Cardiac muscle cell (in vitro differentiated cells and primary cell): ENCODE measurements at places on chromosomes 4 and X. TPM values are rescaled to one million over a fixed set of nuclear protein-coding genes. Genes with fewer than 3 reads are reported as not detected.
A peak's percentile ranks its signal among the peaks of the same experiment; 100 is the strongest.

DNA sequence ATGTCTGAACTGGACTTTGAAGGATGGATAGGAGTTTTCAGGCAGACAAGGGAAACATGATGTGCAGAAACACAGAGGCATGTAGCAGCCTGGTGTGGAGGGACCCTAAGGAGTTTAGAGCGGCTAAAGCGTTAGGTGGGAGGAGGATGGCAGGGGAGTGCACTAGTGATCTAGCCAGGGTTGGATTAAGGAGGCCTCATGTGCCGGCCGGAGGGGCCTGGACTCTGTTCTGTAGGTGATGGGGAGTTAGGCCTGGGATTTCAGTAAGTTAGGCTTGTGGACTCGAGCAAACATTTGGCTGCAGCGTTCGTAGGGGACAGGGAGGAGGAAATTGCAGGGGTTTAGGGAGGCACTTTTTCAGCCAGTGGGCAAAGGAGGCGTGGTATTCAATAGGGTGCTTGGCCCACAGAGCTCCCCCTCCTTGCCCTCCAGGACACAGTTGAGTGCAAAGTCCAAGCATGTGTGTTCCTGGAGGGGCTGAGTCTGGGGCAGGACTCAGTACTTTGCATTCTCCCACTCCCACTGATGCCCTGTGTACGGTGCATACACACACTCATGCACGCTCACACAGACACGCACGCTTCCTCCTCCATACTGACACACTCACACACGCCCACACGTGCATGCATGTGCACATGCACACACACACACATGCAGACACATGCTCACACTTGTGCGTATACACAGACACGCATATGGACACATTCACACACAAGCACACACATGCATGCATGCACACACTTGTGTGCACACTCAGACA is 18.6 kb downstream of the PSAPL1 start:
- DNase-seq: no peak
- H3K36me3 ChIP-seq: no peaks in the 10 kb centered on the region
- H3K27ac ChIP-seq: no peak overlapping the region
- H3K4me3 ChIP-seq: no peak overlapping the region

GABRQ gene
- 0.03 TPM in 1 of 2 replicates, not detected in the other for total RNA-seq

- H3K36me3 ChIP-seq: peaks cover 19% of the 10 kb centered on the region
- H3K4me3 ChIP-seq: no peak overlapping the region
- no peaks in the 10 kb centered on the region for H3K27me3 ChIP-seq
- no peak for DNase-seq
Measured at GRCh38 chr4:52592287-52592686, 66.8 kb downstream of the USP46 start.

GRCh38 chr4:102959496-102959895 is 60.0 kb downstream of the SLC9B1 start:
- no peaks in the 10 kb centered on the region for H3K36me3 ChIP-seq
- H3K4me3 ChIP-seq: no peak overlapping the region
- H3K27me3 ChIP-seq: no peaks in the 10 kb centered on the region

KCND1 gene
- 1.1 and 2.6 TPM in 2 replicates for total RNA-seq

DNA sequence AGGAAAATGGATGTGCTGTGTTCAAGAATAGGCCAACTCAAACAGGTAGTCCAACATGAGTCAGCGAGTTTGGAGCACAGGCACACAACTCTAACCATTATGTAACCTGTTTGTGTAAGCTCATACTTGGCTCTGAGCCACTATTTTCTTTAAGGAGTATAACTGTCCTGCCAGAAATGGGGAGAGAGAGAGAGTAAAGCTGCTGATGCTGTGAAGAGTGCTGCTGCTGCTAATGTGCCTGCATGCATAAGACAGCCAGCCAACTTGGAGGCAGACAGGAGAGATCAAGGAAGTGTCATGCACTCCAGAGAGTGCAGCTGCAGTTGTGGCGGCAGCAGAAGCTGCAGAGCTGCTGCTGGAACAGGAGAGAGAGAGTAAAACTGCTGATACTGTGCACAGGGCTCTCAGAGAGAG is 11.7 kb upstream of the STATH start:
- H3K4me3 ChIP-seq: no peak overlapping the region
- no peaks in the 10 kb centered on the region for H3K36me3 ChIP-seq
- peak; percentile 47 for DNase-seq
- H3K27me3 ChIP-seq: no peaks in the 10 kb centered on the region
- no peak overlapping the region for H3K27ac ChIP-seq

SMR3B gene
- total RNA-seq: not detected in 2 replicates

GRCh38 chr4:48804584-48805301 is 24.7 kb upstream of the FRYL start:
- no peak overlapping the region for H3K4me3 ChIP-seq
- DNase-seq: no peak
- H3K27ac ChIP-seq: no peak overlapping the region

DNA sequence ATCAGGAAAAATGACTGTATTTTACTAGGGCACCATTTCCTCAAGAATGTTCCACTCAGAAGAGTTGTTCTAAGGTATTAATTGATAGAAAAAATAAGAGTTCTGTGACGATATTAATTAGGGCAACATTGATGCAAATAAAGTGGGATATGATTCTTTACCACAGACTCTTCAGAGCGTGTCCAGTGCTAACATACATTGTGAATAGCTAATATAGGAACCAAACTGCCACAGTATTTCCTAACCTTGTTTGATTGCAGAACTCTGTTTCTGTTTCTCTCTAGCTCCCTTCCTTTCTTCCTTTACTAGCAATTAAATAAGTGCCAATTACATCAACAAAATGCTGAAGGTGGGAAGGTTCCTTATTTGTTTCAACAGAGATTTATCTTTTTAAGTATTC is 154.1 kb upstream of the CPEB2 start:
- H3K36me3 ChIP-seq: no peaks in the 10 kb centered on the region
- no peaks in the 10 kb centered on the region for H3K4me1 ChIP-seq
- H3K27me3 ChIP-seq: no peaks in the 10 kb centered on the region
- H3K4me3 ChIP-seq: no peak overlapping the region

DNA sequence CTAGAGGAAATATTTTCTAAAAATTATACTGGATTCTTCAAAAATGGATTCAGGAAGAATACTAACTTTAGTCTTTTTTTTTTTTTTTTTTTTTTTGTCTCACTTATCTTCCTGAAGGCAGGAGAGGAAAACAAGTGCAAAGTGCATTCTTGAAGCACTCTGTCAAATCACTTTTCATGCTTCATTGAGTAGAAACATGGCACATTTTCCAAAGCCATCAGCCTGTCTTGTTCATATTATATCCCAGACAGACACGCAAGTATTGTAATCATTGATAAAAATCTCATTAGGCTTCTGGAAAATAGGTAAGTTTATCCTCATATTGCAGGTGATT is 1.2 kb downstream of the BBS12 start:
- H3K27me3 ChIP-seq: no peaks in the 10 kb centered on the region
- peaks cover 15% of the 10 kb centered on the region for H3K4me1 ChIP-seq
- H3K36me3 ChIP-seq: no peaks in the 10 kb centered on the region
- H3K4me3 ChIP-seq: peak overlapping the region; percentile 48
- H3K27ac ChIP-seq: peak overlapping the region; percentile 84
- peak; percentile 13 for DNase-seq

GAGE13 gene
- not detected in 2 replicates for total RNA-seq

GRCh38 chr4:29199485-29199884 is 1520.7 kb upstream of the PCDH7 start:
- no peak overlapping the region for H3K4me3 ChIP-seq
- H3K27ac ChIP-seq: no peak overlapping the region
- no peak for DNase-seq
- no peaks in the 10 kb centered on the region for H3K4me1 ChIP-seq
- H3K36me3 ChIP-seq: no peaks in the 10 kb centered on the region

- H3K4me1 ChIP-seq: no peaks in the 10 kb centered on the region
- H3K27ac ChIP-seq: no peak overlapping the region
- H3K4me3 ChIP-seq: peak overlapping the region; percentile 39
- peak; percentile 40 for DNase-seq
- peaks cover 88% of the 10 kb centered on the region for H3K27me3 ChIP-seq
Measured at GRCh38 chrX:137031517-137032340, 2.1 kb downstream of the GPR101 start.

TMEM156 gene
- not detected in 2 replicates for total RNA-seq

GRCh38 chr4:121096629-121097028 is 24.3 kb upstream of the NDNF start:
- no peaks in the 10 kb centered on the region for H3K36me3 ChIP-seq
- no peaks in the 10 kb centered on the region for H3K27me3 ChIP-seq
- H3K4me3 ChIP-seq: no peak overlapping the region
- peaks cover 8% of the 10 kb centered on the region for H3K4me1 ChIP-seq

- H3K27me3 ChIP-seq: no peaks in the 10 kb centered on the region
- no peaks in the 10 kb centered on the region for H3K36me3 ChIP-seq
- DNase-seq: no peak
- H3K4me3 ChIP-seq: no peak overlapping the region
- H3K4me1 ChIP-seq: peaks cover 2% of the 10 kb centered on the region
- no peak overlapping the region for H3K27ac ChIP-seq
Measured at GRCh38 chr4:163553146-163553545, 58.7 kb downstream of the TMA16 start.

PAGE3 gene
- not detected in 2 replicates for total RNA-seq

- no peak overlapping the region for H3K27ac ChIP-seq
- H3K4me1 ChIP-seq: peaks cover 8% of the 10 kb centered on the region
- H3K27me3 ChIP-seq: no peaks in the 10 kb centered on the region
- no peaks in the 10 kb centered on the region for H3K36me3 ChIP-seq
Measured at GRCh38 chr4:183142571-183143550, 43.8 kb downstream of the WWC2 start.

DNA sequence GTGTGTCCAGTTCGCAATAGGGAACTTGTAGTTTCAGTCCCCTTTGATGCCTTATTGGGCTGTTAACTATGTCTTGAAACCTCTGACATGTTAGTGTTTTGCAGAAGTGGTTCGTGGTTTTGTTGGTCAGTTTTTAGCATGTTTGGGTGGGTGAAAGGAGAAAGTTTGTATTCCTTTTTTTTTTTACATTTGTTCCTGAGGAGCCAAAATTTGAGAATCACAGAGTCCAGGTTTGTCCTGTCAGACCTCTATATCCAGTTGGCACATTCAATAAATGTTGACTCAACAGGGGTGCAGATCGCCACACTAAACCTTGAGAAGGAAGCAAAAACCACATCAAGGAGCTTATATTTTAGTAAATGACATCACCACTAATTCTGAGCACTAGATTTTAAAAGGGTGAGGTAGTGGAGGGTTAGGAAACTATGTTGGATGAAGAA is 26.2 kb downstream of the DLG3 start:
- no peak for DNase-seq
- H3K36me3 ChIP-seq: no peaks in the 10 kb centered on the region
- H3K27ac ChIP-seq: no peak overlapping the region
- no peaks in the 10 kb centered on the region for H3K4me1 ChIP-seq
- no peak overlapping the region for H3K4me3 ChIP-seq
- no peaks in the 10 kb centered on the region for H3K27me3 ChIP-seq

WDR17 gene
- total RNA-seq: 0.39 and 0.95 TPM in 2 replicates

DNA sequence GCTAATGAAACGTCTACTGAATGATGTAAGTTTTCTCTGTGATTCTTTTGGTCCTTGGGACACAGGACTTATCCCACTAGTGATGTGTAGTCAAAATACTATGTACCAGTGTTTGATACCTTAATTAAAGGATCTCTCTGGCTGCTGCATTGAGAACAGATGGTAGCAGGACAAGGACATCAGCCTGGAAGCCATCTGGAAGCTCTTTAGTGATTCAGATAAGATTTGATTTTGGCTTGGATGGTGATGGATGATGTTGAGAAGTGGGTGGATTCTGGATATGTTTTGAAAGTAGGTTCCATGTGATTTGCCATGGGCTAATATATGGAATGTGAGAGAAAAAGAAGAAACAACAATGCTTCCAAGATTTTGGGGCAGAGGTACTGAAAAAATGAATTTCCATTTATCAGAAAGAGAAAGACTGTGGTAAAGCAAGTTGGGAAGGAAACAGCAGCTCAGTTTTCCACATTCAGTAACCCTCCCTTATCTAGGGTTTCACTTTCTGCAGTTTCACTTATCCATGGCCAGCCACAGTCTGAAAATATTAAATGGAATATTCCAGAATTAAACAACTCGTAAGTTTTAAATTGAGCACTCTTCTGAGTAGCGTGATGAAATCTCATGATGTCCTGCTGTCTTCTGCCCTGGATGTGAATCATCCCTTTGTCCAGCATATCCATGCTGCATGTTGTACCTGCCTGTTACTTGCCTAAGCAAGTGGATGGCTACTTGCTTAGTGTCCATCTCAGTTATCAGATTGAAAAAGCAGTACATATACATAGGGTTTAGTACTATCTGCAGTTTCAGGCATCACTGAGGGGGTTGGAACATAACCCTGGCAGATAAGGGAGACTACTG is 15.6 kb downstream of the CD38 start:
- no peak overlapping the region for H3K4me3 ChIP-seq
- no peaks in the 10 kb centered on the region for H3K27me3 ChIP-seq
- peaks cover 9% of the 10 kb centered on the region for H3K4me1 ChIP-seq
- H3K36me3 ChIP-seq: no peaks in the 10 kb centered on the region
- no peak overlapping the region for H3K27ac ChIP-seq
- DNase-seq: no peak

- no peaks in the 10 kb centered on the region for H3K36me3 ChIP-seq
- no peak for DNase-seq
- H3K27me3 ChIP-seq: no peaks in the 10 kb centered on the region
- no peaks in the 10 kb centered on the region for H3K4me1 ChIP-seq
- no peak overlapping the region for H3K27ac ChIP-seq
- H3K4me3 ChIP-seq: no peak overlapping the region
Measured at GRCh38 chrX:53794181-53794580, 107.7 kb upstream of the HUWE1 start.

ATP11C gene
- 10.6 and 17.1 TPM in 2 replicates for total RNA-seq

DNA sequence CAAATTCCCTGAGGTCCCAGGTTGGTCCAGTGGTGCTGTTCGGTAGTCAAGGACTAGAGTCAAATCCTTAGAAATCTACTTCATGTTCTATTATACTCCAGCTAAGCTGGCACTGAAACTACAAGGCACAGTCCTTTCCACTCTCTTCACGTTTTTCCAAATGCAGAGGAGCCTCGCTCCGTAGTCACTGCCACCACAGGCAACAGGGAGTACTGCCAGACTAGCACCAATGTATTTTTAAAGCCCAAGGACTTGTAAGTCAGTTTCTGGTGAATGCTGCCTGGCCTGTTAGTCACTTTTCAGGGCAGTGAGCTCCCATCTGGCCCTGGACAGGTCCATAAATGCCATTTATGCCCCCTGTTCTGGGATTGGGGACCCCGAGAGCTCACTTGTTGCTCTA is 323.5 kb downstream of the FAM47A start:
- H3K27ac ChIP-seq: no peak overlapping the region
- H3K4me1 ChIP-seq: no peaks in the 10 kb centered on the region
- H3K27me3 ChIP-seq: no peaks in the 10 kb centered on the region
- H3K4me3 ChIP-seq: no peak overlapping the region

DNA sequence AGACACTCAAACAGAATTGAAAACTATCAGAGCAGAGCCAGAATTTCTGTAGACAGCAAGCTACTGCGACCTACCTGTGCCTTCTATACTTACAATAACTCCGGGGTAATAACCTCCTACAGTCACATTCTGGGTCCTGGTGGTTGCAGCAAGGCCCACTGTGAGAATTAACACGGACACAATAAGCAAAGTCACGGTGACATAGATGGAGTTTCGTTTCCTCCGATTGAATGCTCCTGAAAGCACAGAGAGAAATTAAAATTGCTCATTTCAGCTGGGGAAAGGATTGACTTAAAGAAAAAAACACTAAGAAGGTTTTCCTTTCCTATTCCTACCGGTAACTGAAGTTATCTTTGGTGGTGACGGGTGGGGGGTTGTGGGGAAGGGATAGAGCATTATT is 7.0 kb downstream of the TMEM255A start:
- no peaks in the 10 kb centered on the region for H3K27me3 ChIP-seq
- no peaks in the 10 kb centered on the region for H3K4me1 ChIP-seq
- H3K36me3 ChIP-seq: no peaks in the 10 kb centered on the region
- no peak overlapping the region for H3K4me3 ChIP-seq

GRCh38 chr4:38723726-38724474 is 58.9 kb downstream of the TLR10 start:
- no peak overlapping the region for H3K27ac ChIP-seq
- no peak overlapping the region for H3K4me3 ChIP-seq
- DNase-seq: peak; percentile 52
- H3K36me3 ChIP-seq: no peaks in the 10 kb centered on the region
- no peaks in the 10 kb centered on the region for H3K27me3 ChIP-seq
